ENCODE measurements at places on chromosomes 1 and 21.
A peak's percentile ranks its signal among the peaks of the same experiment; 100 is the strongest.

- no peak for DNase-seq
Observed at GRCh38 chr1:201602413-201603265, 63.7 kb downstream of the NAV1 start.

DNA sequence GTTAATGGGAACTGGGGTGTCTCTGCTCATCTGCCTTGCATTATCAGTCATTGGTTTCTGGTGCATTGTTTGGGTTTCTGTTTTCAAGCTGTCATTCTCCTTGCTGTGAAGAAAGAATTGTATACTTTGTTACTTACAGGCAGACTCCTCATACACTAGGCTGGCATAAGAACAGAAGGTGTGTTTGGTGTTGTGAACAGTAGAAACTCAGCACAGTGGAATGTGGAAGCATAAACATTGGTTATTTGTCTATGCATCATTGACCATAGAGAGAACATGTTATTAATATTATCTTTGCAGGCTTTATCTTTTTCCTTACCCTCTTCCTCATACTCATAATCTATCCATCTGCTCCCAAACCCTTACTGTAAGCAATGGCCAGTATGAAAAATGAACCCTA lies 18.2 kb downstream of the C1orf87 start:
- no peak for DNase-seq

DNA sequence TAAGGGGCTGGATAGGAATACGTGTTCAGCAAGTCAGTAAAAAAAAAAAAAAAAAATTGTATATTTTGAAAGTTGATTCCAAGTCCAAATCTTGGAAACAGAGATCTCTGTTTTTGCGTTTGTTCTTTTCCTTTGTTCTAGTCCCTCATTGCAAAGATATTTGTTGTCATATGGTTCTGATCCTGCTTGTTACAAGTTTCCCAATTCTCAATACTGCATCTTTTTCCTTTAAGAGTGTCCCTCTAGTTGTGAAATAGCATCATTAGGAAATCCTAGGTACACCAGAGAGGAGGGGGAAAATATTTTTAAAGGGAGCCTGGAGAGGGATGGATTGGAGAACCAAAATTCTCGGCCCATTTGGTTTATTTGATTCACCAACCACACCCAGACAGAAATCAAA lies 152.2 kb upstream of the C1orf105 start:
- no peak for DNase-seq

DNA sequence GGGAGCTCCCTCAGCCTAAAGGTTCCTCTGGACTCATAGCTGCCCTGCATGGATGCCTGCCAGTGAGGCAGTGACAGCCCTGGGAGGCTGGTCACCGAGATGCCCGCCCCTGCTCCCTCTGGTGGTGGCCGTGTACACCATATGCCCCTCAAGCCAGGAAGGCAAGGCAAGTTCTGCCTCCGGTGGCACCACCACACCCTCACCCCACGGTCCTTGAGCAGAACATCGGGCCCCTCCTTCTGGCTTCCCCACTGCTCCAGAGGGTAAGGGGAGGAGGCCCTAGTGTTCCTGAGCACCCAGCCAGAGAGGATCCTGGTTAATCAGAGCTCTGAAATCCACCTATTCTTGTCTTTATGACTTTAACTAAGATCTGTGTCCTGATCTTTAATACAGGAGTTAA lies 1.5 kb upstream of the S100A14 start:
- DNase-seq: peak; percentile 65

- DNase-seq: peak; percentile 46
Observed at GRCh38 chr1:213931836-213932235, 55.9 kb upstream of the PROX1 start.

- peak; percentile 10 for DNase-seq
Observed at GRCh38 chr1:28329395-28330153, 734 bp downstream of the MED18 start.

GRCh38 chr21:30515681-30516080 lies 13.7 kb upstream of the KRTAP19-5 start:
- no peak for DNase-seq

- no peak for DNase-seq
Observed at GRCh38 chr1:54156201-54156600, 3.4 kb upstream of the CDCP2 start.

- DNase-seq: peak; percentile 68
Observed at GRCh38 chr21:43827015-43827611, 37.7 kb downstream of the RRP1 start.

DNA sequence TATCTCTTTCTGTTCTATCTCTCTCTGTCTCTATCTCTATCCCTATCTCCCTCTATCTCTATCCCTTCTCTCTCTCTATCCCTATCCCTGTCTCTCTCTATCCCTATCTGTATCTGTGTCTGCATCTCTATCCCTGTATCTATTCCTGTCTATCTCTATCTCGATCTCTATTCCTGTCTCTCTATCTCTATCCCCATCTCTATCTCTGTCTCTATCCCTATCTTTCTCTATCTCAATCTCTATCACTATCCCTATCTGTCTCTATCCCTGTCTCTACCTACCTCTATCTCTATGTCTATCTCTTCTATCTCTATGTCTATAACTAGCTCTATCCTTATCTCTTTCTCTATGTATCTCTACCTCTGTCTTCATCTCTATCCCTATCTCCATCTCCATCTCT lies 141.4 kb upstream of the KCNJ6 start:
- DNase-seq: no peak

DNA sequence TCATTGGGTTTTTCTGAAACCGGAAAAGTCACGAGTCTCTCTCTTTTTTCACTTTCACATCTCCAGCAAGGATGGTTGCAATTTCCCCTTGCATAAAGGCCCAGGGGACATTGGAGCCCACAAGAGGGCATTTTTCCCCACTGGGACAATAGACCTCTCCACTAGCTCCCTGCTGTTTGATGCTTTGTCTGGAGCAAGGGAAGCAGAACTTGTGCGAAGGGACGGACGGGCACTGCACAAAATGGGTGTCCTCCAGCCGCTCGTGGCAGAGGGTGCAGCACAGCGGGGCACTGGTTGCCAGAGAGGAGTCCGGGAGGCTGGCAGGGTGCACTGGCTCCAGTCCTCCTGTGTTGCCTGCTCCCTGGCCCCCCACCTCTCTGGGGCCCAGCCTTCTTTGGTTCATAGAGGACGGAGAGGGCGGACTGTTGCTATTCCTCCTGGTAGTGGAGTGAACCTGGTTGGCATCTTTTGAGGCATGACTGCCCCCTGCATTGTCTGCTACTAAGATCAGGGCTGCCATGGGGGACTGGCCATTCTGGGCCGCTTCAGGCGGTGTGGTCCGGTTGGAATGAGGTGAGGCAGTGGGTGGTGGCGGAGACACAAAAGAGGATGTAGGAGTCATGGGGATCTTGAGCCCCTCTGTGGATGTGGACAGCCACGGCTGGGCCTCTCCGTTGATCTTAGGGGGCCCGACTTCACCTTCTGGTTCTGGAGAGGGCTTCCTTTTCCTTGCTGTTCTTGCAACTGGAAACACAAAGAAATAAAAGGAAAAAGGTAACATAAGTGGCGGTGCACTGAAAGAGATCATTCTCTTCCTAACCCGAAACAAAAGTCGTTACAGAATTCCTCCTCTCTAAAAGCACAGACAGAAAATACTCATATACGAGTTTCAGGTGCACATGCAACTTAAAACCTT lies 2.6 kb downstream of the IRF2BP2 start:
- DNase-seq: peak; percentile 60
